ENCODE measurements at places on chromosomes 2 and 18. TPM values are rescaled to one million over a fixed set of nuclear protein-coding genes. Genes with fewer than 3 reads are reported as not detected.

GRCh38 chr2:238747114-238747513 is 100.8 kb upstream of the TWIST2 start:
- H3K27me3 ChIP-seq = no peaks in the 10 kb centered on the region
- H3K4me3 ChIP-seq = no peak overlapping the region
- no peak for DNase-seq

GRCh38 chr18:62312851-62313250 is 12.3 kb upstream of the TNFRSF11A start:
- no peak overlapping the region for H3K27ac ChIP-seq
- no peaks in the 10 kb centered on the region for H3K4me1 ChIP-seq
- H3K36me3 ChIP-seq = no peaks in the 10 kb centered on the region
- no peak for DNase-seq
- H3K4me3 ChIP-seq = no peak overlapping the region
- H3K27me3 ChIP-seq = no peaks in the 10 kb centered on the region

DNA sequence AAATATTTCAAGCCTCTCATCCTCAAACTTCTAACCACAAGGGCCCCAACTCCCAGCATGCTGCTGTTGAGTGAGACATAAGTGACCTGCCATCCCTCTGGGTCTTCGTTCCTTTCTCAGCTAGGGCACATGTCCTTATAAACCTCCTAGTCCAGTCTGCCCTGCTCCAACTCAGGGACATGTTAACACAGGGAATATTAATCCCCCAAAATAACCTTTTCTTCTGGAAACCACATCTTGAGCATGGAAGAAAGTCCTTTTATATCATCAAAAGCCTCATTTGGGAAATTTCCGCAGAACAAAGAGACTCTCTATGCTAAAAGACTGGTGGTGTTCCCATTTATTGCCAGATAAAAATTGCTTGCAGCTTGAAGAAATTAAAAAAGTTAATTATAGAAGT is 14.4 kb downstream of the TNP1 start:
- DNase-seq = no peak
- H3K27me3 ChIP-seq = no peaks in the 10 kb centered on the region
- H3K36me3 ChIP-seq = no peaks in the 10 kb centered on the region
- H3K4me1 ChIP-seq = no peaks in the 10 kb centered on the region
- H3K27ac ChIP-seq = no peak overlapping the region
- no peak overlapping the region for H3K4me3 ChIP-seq

DNA sequence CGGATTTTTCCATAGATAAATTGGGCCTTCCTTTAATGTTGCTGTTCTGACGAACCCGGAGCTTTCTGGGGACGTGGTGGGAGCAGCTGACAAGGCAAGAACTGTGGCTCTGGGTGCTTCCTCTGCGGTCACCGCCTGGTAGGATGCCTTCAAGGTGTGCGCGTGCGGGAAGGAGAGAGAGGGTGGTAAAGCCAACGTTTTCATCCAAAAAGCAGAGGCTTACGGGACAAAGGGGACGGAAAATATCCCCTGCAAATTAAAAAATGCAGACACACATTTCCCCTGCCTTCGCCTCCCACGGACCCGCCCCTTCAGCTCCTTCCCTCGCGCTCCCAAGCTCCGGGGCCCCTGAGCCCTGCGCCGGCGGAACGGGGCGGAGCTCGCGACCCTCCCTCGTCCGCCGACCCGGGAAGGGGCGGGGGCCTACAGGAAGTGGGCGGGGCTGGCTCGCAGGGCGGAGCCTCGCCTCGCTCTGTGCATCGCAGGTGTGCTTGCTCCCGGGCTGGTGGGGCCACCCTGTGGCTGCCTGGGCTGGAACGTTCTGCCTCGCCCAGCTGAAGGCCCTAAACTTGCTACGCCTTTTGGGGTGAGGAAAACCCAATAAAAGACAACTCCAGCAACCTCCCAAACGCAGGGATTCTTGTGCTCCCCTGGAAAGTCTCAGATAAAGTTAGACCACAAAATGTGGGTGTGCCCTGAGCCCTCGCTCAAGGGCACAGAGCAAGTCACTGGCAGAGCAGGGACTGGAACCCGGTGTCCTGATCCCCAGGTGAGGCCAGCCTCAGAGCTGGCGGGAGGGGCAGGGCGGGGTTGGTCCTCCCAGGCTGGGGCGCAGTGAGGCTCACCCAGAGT is 25.4 kb upstream of the SLC66A3 start:
- H3K27ac ChIP-seq = no peak overlapping the region
- no peaks in the 10 kb centered on the region for H3K36me3 ChIP-seq
- DNase-seq = no peak
- peak overlapping the region; percentile 66 for H3K4me3 ChIP-seq
- H3K27me3 ChIP-seq = no peaks in the 10 kb centered on the region
- H3K4me1 ChIP-seq = peaks cover 14% of the 10 kb centered on the region

DNA sequence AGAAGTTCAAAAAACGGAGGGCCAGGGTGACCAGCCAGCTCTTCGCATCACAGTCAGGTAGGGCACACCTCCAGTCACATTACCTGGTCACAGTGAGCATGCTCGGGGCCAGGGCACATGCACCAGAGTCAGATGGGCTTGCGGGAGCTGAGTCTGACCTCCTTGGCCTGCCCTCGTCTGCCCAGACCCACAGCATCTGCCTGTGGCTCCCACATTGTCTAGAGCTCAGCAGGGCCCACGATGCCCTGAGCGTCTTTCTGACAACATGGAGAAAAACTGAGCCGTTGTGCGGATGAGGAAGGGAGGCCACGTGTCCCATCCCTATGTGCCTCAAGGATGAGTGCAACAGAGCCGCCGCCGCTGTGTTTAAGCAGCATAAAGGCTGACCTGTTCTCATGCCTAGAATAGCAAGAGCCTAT is 37.6 kb downstream of the CRACDL start:
- no peak for DNase-seq
- H3K27me3 ChIP-seq = no peaks in the 10 kb centered on the region
- H3K36me3 ChIP-seq = no peaks in the 10 kb centered on the region
- no peak overlapping the region for H3K27ac ChIP-seq
- H3K4me1 ChIP-seq = no peaks in the 10 kb centered on the region
- no peak overlapping the region for H3K4me3 ChIP-seq

- no peak overlapping the region for H3K27ac ChIP-seq
- peaks cover 24% of the 10 kb centered on the region for H3K4me1 ChIP-seq
- H3K27me3 ChIP-seq = no peaks in the 10 kb centered on the region
- no peak overlapping the region for H3K4me3 ChIP-seq
These were observed 4.5 kb downstream of the IDH1 start for GRCh38 chr2:208250388-208250787.

DNA sequence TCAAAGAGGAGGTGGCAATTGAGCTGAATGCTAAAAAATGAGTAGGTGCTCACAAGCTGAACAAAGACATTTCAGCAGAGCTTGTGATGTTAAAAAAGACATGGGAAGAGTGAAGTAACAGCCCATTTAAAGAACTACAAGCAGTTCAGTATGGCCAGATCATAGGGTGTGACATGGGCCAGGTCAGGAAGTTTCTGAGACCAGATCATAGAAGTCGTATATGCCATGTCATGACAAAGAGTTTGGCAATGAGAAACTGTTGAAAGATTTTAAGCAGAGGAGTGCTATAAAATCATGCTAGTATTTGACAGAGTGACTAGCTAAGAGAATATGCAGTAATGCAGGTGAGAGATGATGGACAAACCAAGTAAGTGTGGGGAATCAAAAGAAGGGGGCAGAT is 7.3 kb upstream of the PELI1 start:
- no peaks in the 10 kb centered on the region for H3K36me3 ChIP-seq
- no peak overlapping the region for H3K4me3 ChIP-seq
- no peak for DNase-seq
- peak overlapping the region; percentile 39 for H3K27ac ChIP-seq

GRCh38 chr2:28751956-28752630 is 463 bp downstream of the PPP1CB start:
- no peaks in the 10 kb centered on the region for H3K27me3 ChIP-seq
- peak overlapping the region; percentile 100 for H3K27ac ChIP-seq
- DNase-seq = no peak
- no peaks in the 10 kb centered on the region for H3K36me3 ChIP-seq
- peaks cover 34% of the 10 kb centered on the region for H3K4me1 ChIP-seq

DNA sequence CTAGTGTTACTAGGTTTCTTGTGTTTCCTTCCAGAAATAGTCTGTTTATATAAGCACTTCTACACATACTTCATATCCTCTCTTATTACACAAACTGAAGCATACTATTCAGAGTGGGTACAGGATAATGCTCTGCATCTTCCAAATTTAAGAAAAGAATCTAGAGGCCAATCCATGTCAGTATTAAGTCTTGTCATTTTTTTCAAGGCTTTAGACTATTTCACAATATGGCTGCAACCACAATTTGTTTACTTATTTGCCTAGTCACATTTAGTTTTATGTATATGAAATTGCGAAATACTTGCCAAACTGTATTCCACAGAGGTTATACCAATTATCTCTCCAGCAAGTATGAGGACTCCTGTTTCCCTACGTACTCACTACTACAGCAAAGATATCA is 27.9 kb downstream of the IWS1 start:
- H3K4me3 ChIP-seq = no peak overlapping the region
- no peaks in the 10 kb centered on the region for H3K27me3 ChIP-seq
- no peak overlapping the region for H3K27ac ChIP-seq
- H3K36me3 ChIP-seq = peaks cover 17% of the 10 kb centered on the region
- no peak for DNase-seq

GRCh38 chr2:3344897-3345296 is 32.7 kb downstream of the EIPR1 start:
- no peaks in the 10 kb centered on the region for H3K27me3 ChIP-seq
- DNase-seq = no peak
- H3K27ac ChIP-seq = no peak overlapping the region
- H3K36me3 ChIP-seq = no peaks in the 10 kb centered on the region

- H3K27me3 ChIP-seq = no peaks in the 10 kb centered on the region
- H3K27ac ChIP-seq = no peak overlapping the region
- no peak overlapping the region for H3K4me3 ChIP-seq
- no peaks in the 10 kb centered on the region for H3K36me3 ChIP-seq
- DNase-seq = no peak
- no peaks in the 10 kb centered on the region for H3K4me1 ChIP-seq
These were observed 185.9 kb upstream of the CCDC150 start for GRCh38 chr2:196453613-196454047.

DNA sequence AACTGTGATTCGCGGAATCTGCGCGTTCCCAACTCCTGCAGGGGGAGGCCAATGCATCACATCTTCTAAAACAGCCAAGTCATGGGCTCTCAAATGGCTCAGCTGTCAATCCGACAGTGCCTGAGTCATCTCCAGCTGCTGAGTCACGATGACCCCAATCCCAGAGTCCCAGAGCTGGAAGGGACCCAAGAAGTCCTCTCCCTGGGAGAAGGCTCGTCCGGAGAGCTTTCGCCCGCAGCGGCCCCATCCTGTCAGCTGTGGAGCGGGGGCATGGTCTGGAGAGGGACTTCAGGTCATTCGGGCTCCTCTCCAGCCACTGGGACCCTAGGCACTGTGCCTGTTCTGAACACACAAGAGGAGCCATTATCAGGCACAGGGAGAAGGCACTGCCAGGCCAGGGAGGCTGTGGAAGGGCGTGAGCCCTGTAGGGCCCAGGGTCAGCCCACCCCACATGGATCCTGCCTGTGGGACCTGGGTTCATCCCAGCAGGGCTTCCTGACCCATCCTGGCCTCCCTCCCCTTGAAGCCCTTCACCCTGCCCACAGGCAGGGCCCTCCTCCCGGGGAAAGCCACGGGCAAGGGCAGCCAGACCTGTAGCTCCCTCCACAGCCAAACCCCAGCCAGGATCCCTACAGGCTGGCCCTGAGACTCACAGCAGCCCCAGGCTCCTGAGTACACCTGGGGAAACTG is 47.6 kb upstream of the GPC1 start:
- H3K4me1 ChIP-seq = peaks cover 15% of the 10 kb centered on the region
- H3K4me3 ChIP-seq = no peak overlapping the region
- H3K27me3 ChIP-seq = no peaks in the 10 kb centered on the region
- DNase-seq = peak; percentile 23
- peak overlapping the region; percentile 32 for H3K27ac ChIP-seq

DNA sequence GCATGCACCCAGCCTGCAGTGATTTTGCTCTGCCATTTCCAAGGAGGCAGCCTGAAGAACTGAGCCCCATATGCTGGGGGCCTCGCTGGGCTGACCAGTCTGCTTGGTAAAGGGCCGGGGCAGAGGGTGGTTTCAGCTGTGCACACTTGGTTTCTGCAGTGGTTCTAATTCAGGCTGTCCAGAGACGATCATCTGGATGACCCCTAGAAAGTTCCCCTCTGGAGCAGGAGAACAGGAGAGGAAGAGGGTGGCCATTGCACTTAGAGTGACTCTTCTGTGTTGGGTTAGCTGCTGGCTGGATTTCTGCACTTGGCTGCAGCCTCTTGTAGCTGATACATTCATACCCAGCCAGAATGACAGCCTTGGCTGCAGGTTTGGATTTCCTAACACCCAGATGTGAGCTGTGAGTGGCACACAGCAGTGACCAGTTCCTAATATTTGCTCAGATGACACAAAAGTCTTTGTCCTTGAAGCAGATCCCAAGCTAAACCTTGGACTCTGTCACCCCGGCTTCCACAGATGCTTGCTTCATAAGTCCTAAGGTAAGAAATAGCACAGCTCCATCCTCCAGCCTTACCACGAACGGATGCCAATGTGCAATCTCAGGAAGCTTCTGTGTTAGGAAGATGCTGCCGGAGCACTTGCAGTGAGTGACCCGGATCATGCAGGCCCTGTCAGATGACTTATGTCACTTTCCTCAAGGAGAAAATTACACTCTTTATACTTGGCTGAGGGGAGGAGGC is 105.6 kb downstream of the HNRNPLL start:
- no peaks in the 10 kb centered on the region for H3K27me3 ChIP-seq
- no peak overlapping the region for H3K27ac ChIP-seq
- peak; percentile 46 for DNase-seq
- H3K4me3 ChIP-seq = no peak overlapping the region
- peaks cover 27% of the 10 kb centered on the region for H3K4me1 ChIP-seq

- H3K27ac ChIP-seq = no peak overlapping the region
- H3K36me3 ChIP-seq = no peaks in the 10 kb centered on the region
These were observed 18.4 kb upstream of the PRLH start for GRCh38 chr2:237547841-237548416.

GRCh38 chr18:45361125-45361851 is 254.0 kb upstream of the SLC14A2 start:
- H3K27ac ChIP-seq = no peak overlapping the region
- H3K4me1 ChIP-seq = peaks cover 15% of the 10 kb centered on the region
- DNase-seq = no peak
- H3K36me3 ChIP-seq = no peaks in the 10 kb centered on the region
- H3K27me3 ChIP-seq = no peaks in the 10 kb centered on the region

POTEJ gene
- total RNA-seq = not detected

ITGB6 gene
- 0.99 TPM for total RNA-seq

SERPINB11 gene
- total RNA-seq = not detected

RAB27B gene
- total RNA-seq = 0.95 TPM

ERICH2 gene
- not detected for total RNA-seq

SMAD7 gene
- 80.8 TPM for total RNA-seq

CCL20 gene
- 12.1 TPM for total RNA-seq

CAPN14 gene
- 0.14 TPM for total RNA-seq

TOGARAM2 gene
- 0.49 TPM for total RNA-seq

TANC1 gene
- total RNA-seq = 86.1 TPM

SLC5A7 gene
- 0.14 TPM for total RNA-seq

DNAH6 gene
- total RNA-seq = 0.85 TPM

SGPP2 gene
- 0.28 TPM for total RNA-seq

Measured in thoracic aorta (tissue), 2 donors.